ENCODE measurements at places on chromosomes 3 and 15. TPM values are rescaled to one million over a fixed set of nuclear protein-coding genes. Genes with fewer than 3 reads are reported as not detected.
A peak's percentile ranks its signal among the peaks of the same experiment; 100 is the strongest.

- no peak overlapping the region for H3K4me3 ChIP-seq
- H3K27ac ChIP-seq = no peak overlapping the region
- DNase-seq = no peak
- H3K36me3 ChIP-seq = no peaks in the 10 kb centered on the region
- no peaks in the 10 kb centered on the region for H3K27me3 ChIP-seq
These were observed 52.8 kb upstream of the SLC9A9 start for GRCh38 chr3:143901105-143901504.

DNA sequence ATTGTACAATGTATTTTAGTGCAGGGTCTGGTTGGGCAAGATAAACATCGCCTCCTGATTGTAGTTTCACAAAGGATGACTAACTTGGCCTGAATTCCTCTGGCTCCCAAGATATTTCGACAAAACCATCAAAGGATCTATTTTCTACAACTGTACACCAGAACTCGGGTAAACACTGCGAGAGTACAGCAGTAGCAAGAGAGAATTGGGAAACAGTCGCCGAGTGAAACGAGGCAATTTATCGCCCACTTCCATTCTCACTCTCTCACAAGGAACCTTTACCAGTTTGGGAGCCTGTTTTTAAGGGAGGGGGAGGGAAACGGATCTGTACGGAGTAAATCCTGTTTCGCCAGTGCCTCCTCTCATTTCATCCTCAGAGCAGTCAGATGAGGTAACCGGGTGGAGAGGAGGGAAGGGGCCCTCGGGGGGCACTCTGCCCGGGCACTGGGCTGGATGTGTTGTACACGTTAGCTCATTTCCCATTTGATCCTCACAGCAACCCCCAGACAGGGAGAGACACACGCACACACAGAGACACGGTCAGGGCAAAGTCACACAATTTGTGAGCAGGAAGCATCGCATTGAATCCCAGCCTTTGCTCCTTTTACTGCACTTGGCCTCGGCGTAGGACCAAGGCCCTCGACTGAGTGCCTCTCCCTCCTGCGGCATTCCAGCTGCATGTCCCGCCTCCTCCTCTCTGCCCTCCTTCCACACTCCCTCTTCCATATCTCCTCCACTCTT, 120.1 kb downstream of the LIPC start:
- peak; percentile 47 for DNase-seq
- H3K4me3 ChIP-seq = no peak overlapping the region

DNA sequence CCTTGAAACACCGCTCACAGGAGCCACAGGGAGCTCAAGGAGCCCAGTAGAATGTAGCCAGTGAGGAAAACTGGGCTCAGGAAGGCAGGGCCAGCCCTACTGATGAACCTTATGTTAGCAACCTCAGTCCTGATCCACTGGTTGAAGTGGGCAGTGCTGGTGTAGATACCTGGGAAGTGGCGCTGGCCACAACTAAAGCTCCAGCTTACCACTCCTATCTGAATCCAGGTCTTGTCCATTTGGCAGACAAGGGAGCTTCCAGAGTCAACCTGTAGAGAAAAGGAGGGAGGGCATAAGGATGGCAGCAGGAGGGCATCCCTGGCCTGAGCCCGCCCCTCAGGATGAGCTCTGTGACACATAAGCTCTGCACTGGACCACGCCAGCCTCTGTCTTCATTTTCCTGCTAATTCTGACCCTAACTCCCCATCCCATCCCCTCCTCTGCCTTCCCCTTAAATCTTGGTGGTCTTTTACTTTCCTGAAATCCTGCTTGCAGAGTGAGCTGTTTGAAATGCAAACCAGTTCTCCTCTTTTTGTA, 2.1 kb upstream of the PRSS50 start:
- H3K36me3 ChIP-seq = no peaks in the 10 kb centered on the region
- no peak overlapping the region for H3K4me3 ChIP-seq
- no peaks in the 10 kb centered on the region for H3K4me1 ChIP-seq
- no peaks in the 10 kb centered on the region for H3K27me3 ChIP-seq

DNA sequence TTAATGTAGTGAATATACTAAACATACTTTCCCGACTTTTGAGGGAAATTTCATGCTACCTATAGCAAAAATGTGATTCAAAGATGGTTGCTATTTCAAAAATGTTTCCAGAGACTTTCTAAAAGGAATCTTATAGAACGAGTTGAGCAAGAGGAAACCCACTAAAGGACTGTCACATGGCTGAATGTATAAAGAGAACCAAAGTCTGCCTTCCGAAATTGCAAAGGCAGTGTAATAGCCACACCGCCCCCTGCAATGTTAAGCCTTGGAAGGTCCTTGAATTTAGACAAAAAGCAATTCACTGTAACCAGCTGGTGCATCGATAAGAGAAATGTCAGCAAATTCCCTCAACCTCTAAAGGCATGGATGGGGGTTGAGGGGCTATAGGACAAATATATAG, 142.8 kb downstream of the CHL1 start:
- no peak overlapping the region for H3K27ac ChIP-seq
- H3K27me3 ChIP-seq = no peaks in the 10 kb centered on the region
- peak; percentile 49 for DNase-seq
- no peak overlapping the region for H3K4me3 ChIP-seq
- H3K36me3 ChIP-seq = no peaks in the 10 kb centered on the region

DNA sequence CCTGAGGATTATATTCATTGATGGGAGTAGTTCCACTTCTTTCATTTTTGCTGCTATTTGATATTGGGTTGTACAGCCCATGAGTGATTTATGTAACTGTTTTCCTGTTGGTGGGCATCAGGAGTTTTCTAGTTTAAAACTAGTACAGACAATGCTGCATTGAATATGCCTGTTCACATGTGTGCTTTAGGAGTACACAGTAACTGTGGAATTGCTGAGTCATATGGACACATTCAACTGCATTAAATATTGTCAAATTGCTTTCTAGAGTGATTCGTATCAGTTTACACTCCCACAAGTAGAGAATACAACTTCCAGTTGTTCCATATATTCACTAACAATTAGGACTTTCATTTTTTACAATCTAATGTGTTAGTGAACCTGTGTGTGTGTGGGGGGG, 59.8 kb upstream of the THSD4 start:
- no peak overlapping the region for H3K27ac ChIP-seq
- DNase-seq = no peak
- H3K4me3 ChIP-seq = no peak overlapping the region
- H3K36me3 ChIP-seq = no peaks in the 10 kb centered on the region

GRCh38 chr15:34799149-34800101, 4.1 kb upstream of the ACTC1 start:
- H3K27me3 ChIP-seq = peaks cover 25% of the 10 kb centered on the region
- no peak overlapping the region for H3K4me3 ChIP-seq
- peak; percentile 41 for DNase-seq
- no peak overlapping the region for H3K27ac ChIP-seq

DNA sequence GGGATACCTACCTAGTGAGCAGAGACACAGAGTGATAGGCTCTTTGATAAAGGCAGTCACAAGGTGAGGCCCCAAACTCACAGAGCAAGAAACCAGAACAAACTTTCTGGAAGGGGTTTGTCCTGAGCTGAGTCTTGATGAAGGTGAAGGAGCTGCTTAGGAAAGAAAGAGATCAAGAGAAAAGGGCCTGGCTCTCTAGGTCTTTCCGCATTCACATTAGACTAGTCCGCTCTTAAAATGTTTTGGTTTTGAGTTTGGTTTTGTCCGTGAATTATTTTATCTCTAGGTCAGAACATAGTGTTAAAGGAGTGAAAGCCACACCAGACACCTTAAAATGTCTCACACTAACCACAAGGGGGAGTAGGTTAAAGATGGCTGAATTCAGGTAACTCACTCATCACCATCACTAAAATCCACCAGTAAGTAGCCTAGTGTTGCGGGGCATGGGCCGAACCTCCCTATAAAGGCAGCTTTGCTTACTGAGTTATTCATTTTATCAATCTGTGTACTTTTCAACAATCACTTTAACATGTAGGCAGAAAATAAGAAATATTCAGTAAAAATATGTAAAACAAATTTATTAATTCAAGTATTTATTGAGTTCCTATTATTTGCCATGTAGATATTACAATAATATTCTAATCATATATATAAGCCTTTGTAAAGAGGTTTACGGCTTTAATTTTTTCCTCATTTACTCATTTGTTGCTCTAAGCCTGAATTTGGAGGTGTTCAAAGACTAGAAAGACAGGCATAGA, 121.5 kb upstream of the TSC22D2 start:
- peak; percentile 86 for DNase-seq
- no peaks in the 10 kb centered on the region for H3K27me3 ChIP-seq
- no peaks in the 10 kb centered on the region for H3K4me1 ChIP-seq
- H3K36me3 ChIP-seq = no peaks in the 10 kb centered on the region
- no peak overlapping the region for H3K4me3 ChIP-seq

- H3K27ac ChIP-seq = no peak overlapping the region
- H3K27me3 ChIP-seq = no peaks in the 10 kb centered on the region
- no peak for DNase-seq
- H3K4me1 ChIP-seq = no peaks in the 10 kb centered on the region
- no peak overlapping the region for H3K4me3 ChIP-seq
These were observed 106.1 kb upstream of the TNFAIP8L3 start for GRCh38 chr15:51200792-51201191.

Gene DNAJC17
- 35.0 TPM for total RNA-seq

Gene PLOD2
- 30.5 TPM for total RNA-seq

Gene TLR9
- total RNA-seq = not detected

Data from GM23338 (cell line).